ENCODE measurements at places on chromosomes 3 and 15.

- no peak for DNase-seq
Observed at GRCh38 chr15:40545457-40545856, 19.4 kb downstream of the CCDC32 start.

DNA sequence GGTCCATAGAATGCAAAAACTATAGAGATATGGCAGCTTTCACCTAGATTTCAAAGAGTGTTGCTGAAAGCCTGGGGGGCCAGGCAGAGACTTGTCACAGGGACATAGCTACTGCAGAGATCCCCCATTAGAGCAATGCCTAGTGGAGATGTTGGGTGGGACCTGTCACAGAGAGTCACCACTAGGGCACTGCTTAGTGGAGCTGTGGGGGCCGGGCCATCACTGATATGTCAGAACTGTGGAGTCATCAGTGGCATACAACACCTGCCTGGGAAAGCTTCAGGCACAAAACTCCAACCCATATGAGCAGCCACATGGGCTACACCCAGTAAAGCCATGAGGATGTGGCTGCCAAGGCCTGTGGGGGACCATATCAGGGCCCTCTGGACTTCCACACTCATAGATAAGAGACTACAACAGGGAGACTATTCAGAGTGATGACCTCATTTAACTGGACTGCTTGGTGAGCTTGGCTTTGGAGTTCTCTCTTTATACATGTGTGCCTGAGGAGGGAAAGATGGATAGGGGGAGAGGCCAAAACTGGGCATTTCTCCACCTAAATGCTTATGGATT lies 176.3 kb downstream of the ZNF621 start:
- DNase-seq: no peak

DNA sequence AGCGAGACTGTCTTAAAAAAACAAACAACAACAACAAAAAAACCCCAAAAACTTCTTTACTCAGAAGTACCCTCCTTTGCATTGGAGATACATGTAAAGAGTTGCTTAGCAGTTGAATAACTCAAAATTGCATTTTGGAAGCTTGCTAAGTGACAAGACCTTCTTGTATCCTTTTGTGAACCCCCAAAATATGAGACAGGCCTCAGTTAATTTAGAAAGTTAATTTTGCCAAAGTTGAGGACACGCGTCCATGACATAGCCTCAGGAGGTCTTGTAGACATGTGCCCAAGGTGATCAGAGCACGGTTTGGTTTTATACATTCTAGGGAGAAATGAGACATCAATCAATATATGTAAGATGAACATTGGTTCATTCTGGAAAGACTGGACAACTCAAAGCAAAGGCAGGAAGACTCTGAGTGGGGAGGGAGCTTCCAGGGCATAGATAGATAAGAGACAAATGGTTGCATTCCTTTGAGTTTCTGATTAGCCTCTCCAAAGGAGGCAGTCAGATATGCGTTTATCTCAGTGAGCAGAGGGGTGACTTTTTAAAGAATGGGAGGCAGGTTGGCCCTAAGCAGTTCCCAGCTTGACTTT lies 1.7 kb upstream of the ARF4 start:
- DNase-seq: no peak

DNA sequence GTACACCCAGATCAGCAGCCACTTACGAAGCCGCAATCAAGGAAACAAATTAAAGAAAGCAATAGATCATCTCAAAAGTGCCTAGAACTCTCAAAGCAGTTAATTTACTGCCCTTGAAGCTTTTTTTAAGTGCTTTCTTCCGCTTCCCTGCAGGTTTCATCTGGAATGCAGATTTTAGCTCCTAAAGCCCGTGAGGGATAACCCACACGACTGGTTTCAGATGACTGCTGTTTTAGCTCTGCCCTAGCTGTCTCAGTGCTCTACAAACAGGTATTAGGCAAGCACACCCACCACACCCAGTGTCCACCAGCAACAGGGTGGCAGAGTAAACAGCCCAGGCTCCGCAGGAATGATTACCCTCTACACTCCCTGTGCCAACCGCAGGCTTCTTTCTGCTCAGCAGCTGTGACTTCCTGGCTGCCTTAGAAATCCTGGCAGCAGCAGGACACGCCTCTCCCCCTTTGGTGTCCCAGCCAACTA lies 126.0 kb downstream of the FMN1 start:
- DNase-seq: no peak

DNA sequence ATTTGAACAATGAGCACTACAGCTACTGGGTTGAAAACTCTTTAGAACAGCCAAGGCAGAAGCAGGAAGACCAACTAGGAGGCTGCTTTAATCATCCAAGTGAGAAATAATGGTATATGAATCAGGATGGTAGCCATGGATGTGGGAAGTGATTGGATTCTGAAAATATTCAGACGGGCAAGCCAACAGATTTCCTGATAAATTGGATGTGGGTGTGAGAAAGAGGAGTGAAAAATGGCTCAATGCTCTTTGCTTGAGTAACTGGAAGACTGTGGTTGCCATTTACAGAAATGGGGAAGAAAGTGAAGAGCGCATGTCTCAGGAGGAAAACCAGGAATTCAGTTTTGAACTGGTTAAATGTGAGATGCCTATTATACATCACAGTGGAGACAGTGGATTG lies 50.4 kb downstream of the ISL2 start:
- no peak for DNase-seq

DNA sequence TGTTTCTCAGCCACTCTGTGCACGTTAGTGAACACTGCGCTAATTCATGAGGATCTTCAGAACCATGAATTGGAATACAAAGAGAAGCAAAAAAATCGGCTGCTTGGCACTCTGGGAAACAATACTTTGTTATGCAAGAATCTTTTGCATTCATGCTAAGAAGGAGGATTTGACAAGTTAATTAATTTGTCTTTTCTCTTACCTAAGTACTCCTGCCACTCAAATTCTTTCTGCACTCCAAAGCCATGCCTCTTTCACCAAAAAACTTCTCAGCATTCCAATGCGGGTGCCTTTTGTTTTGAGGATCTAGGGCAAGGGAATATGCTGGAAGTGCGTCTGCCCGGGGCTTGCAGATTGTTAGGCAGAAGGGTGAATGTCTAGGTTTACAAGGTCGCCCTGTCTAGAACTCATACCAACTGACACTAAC lies 11.3 kb upstream of the KAT2B start:
- DNase-seq: no peak

GRCh38 chr15:91566141-91566540 lies 287.4 kb upstream of the SLCO3A1 start:
- DNase-seq: no peak

DNA sequence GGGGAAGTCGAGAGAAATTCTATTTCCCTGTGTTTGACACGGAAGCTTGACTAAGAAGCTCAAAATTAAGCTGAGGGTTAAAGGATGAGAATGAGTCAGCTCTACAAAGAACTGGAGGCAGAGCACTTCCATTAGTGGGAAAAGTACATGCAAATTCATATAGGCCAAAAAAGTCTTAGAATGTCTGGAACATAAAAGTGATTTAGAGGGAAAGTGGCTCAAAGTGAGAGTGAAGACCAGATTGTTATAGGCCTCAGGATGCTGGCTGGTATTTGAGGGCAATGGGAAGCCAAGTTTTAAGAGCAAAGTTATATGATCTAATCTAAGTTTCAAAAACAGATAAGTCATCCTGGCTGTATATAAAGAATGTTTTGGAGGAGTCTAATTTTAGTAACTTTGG lies 857.3 kb downstream of the NAALADL2 start:
- no peak for DNase-seq

Data from stimulated activated CD4-positive, alpha-beta T cell treated with anti-CD3 and anti-CD28 coated beads, TNF-alpha, amount 100 ng/mL, for 4 hours (primary cell).